Colonic mucosa (tissue), 4 donors: ENCODE measurements at places on chromosomes 6 and 20. TPM values are rescaled to one million over a fixed set of nuclear protein-coding genes. Genes with fewer than 3 reads are reported as not detected.

DNA sequence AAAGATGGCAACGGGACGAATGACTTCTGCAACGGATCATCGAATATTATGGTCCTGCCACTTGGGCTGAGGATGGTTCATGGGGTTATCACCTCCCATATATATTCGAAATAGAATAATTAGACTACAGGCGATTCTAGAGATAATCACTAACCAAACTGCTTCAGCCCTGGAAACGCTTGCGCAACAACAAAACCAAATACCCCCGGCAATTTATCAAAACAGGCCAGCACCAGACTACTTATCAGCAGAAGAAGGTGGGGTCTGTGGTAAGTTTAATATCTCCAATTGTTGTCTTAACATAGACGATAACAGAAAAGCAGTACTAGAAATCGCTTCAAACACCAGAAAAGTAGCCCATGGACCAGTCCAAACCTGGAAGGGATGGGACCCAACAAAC lies 31.0 kb upstream of the ULBP3 start:
- no peak for DNase-seq
- H3K27ac ChIP-seq, result no peak overlapping the region
- H3K36me3 ChIP-seq, result no peaks in the 10 kb centered on the region
- H3K4me3 ChIP-seq, result no peak overlapping the region

DNA sequence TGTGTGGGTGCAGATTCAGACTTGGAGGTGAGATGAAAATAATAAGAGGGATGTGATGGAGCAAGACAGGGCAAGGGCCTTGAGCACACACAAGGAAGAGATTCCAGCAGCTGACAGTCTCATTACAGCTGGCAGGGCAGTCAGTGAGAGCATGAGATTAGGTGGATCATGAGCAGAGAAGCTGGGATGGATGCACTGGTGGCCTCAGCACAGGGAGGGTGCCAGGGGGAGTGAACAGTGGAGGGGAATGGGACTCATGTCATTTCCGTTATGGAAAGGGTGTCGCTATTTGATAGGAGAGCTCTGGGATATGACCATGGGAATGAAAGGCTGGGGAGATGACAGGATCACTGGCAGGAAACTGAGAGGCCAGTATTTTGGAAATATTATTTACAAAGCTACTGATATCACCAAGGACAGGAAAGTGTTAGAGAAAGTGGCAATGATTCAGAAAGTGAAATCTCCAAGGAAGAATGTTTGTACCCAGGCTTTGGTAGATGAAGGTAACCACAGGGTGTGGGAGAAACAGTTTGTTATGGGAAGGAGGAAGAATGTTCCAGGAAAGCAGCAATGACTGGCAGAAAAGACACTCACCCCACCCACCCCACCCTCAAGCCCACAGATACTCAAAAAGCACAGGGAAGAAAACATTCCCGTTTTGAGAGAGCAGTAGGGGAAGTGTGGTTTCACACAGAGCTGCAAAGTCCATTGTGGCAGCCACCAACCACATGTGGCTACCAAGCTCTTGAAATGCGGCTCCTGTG lies 214.7 kb upstream of the PROKR2 start:
- DNase-seq, result no peak
- H3K27me3 ChIP-seq, result no peaks in the 10 kb centered on the region
- no peaks in the 10 kb centered on the region for H3K36me3 ChIP-seq
- peaks cover 13% of the 10 kb centered on the region for H3K4me1 ChIP-seq

SYNDIG1 gene
- 0.19 TPM for total RNA-seq

SF3B5 gene
- 285 TPM for total RNA-seq

DNA sequence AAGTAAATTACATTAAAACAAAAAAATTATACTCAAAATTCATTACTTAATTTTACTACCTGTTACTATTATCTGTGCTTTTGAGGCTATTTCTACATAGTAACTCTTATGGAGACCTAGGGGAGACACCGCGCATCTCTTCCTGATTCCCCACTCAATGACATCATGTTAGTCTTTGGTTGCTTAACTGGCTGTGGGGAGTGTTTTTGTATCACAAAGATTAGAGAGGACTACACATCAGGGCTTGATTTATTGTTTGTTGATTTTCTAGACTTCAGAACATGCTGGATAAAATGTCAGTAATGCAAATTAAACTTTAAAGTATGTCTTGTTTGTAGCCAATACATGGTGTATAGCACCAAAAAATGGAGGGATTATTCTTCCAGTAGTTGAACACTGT lies 26.0 kb downstream of the SLC2A10 start:
- no peak overlapping the region for H3K4me3 ChIP-seq
- H3K27ac ChIP-seq, result no peak overlapping the region
- no peak for DNase-seq
- no peaks in the 10 kb centered on the region for H3K36me3 ChIP-seq
- no peaks in the 10 kb centered on the region for H3K27me3 ChIP-seq

MEI4 gene
- not detected for total RNA-seq
